Right forelimb (tissue), 1 donor: ENCODE measurements at places on chromosomes 3 and 15.

DNA sequence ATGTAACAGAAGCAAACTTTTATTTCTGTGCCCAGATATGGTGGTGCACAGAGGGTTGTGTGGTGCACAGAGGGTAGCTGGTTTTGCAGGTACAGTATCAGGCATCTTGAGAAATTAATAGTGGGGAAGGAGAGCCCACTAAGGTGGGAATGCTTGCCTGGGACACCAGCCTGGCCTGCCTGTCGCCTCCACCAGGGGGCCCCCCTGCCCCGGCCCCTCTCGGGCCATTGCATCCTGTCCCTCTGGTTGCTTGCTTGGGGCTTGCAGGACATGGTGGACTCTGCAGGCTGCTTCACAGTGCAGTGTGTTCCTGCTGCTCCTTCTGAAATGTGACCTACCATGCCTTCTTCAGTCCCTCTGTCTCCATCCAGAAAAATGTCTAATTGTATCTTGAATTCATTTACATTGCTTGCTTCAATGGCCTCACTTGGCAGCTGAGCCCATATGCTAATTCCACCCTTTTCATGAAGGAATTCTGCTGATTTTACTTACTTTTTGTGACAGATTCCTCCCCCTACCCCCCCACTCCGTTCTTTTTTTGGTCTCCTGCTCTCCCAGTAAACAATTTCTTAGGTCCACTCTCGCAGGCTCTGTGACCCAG lies 73.6 kb downstream of the EEFSEC start:
- DNase-seq = no peak

- DNase-seq = no peak
Observed at GRCh38 chr3:78659386-78659987, 1108.3 kb downstream of the ROBO1 start.

- DNase-seq = no peak
Observed at GRCh38 chr3:61955483-61955882, 394.1 kb downstream of the PTPRG start.

DNA sequence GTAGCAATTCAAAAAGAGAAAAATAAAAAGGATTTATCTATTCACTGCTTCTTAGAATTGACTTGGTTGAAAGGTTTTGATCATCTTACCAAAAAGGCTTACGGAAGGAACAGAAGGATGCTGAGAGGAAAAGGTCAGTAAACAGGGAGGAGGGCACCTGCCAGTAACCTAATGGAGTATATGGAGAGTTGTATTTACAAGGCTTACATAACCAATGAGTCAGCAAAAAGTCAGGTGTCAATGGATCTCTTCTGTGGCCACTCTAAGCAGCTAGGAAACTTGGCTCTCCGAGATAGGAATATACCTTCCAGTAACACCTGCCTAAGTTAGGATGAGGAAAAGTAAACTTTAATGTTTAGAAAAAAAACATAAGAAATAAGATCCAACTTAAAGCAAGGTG lies 80.5 kb upstream of the PLXND1 start:
- DNase-seq = no peak

GRCh38 chr15:74573987-74574386 lies 33.0 kb downstream of the ARID3B start:
- DNase-seq = no peak

- DNase-seq = no peak
Observed at GRCh38 chr3:963255-963654, 129.6 kb upstream of the CNTN6 start.

- no peak for DNase-seq
Observed at GRCh38 chr3:136682740-136683312, 69.4 kb downstream of the STAG1 start.

DNA sequence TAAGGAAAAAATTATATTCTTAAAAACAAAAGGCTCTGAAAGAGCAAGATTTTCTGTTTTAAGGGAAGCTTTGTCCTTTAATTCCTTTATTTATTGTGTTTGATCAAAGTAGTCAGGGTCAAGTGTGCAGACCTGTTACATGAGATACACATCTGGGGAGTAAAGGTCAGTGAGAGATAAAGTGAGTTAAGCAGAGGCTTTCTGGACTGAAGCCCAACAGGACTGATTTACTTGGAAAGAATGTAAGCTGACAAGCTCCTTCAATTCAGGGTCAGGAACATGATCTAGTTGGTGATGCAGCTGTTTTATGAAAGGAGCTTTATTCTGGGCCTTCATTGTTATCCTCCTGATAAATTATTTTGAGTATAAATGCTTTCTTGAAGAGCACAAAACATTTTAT lies 20.7 kb upstream of the OTOL1 start:
- DNase-seq = no peak
